ENCODE measurements at places on chromosomes 7 and 10.
A peak's percentile ranks its signal among the peaks of the same experiment; 100 is the strongest.

- no peak for DNase-seq
Observed at GRCh38 chr10:92849234-92849525, 860 bp downstream of the EXOC6 start.

- DNase-seq = peak; percentile 6
Observed at GRCh38 chr10:89563861-89564478, 28.6 kb upstream of the SLC16A12 start.

DNA sequence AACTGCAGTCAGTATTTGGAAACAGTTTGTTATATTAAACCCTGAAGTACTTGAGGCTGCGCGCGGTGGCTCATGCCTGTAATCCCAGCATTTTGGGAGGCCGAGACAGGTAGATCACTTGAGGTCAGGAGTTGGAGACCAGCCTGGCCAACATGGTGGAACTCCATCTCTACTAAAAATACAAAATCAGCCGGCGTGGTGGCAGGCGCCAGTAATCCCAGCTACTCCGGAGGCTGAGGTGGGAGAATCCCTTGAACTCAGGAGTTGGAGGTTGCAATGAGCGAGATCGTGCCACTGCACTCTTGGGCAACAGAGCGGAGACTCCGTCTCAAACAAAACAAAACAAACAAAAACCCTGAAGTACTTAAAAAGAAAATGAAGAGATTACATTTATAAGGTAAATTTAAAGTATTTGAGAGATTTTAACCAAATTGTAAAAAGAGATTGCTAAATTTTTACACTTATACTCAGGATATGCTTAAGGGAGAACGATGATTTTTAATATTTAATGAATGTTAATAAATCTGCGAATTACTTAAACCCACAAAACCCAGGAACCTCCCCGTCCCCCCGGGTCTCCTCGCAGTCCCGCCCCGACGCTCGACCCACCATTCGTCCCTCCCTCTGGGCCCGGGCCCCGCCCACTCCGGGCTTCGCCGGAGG lies 425 bp upstream of the MTG1 start:
- DNase-seq = no peak

GRCh38 chr10:122236690-122237306 lies 34.3 kb upstream of the BTBD16 start:
- no peak for DNase-seq

DNA sequence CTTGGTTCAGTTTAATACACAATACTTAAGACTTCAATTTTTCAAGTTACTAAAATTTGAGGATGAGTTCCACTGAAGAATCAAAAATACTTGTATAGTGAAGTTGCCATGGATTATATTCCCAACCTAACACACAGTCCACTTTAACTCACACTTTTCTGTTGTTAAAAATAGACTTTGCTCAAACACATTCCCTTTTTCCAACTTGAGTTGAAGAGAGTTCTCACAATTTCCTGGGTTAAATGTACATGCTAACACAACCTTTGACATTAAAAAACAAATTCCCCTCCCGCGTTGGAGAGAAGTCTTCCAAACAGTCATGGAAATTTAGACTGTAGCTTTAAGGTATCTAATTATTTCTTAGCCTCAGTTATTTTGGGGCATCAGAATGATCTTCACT lies 27.1 kb downstream of the SKIDA1 start:
- DNase-seq = no peak

GRCh38 chr7:106347229-106347833 lies 62.5 kb upstream of the NAMPT start:
- no peak for DNase-seq

DNA sequence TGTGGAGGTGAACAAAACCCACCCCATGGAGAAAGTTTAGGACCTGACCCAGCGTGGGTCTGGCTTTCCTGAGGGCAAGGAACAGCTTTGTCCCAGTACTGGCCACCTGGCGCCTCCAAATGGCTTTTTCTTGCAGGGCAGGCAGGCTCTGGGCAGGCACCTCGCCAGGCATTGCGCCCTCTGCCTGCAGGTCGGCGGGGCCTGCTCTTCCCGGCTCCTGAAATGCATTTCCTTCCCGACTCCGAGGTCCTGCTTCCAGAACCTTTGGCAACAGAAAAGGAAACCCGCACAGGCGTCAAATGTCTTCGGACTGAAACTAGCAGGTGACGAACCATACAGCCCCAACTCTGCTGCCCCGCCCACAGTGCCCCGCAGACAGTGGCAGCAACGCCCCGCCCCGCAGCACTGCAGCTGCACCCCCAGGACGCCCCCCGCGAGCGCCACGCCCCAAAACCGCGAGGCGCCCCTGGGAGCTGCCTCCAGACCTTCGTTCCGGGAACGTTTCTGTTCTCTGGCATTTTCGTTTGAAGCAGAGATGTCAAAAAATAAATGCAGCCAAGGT lies 65.5 kb downstream of the C10orf143 start:
- DNase-seq = no peak

DNA sequence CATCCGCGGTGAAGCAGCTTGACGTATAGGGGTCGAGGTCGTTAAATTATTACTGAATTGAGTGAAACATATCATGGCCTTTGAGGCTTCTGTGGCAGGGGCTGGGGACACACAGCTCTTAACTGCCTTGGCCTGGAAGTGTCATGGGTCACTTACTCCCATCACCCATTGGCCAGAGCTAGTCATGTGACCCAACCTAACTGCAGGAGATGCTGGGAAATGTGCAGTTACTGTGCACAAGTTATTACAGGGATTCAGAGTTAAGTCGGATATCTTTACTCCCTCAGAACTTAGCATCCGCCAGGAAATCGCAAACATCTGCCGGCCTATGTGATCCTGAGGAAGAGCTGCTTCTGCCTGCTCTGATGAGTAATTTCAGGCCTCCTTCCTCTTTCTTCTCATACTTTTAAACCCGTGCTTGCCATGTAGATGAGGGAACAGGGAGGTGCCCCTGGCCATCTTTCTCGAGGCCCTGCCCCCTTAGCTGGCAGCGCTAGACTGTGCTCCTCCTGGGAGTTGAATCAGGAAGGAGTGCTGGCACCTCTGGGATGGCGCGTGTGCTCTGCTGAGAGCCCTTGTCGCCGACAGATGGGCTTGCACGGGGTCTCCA lies 203.6 kb downstream of the TCF7L2 start:
- DNase-seq = no peak

DNA sequence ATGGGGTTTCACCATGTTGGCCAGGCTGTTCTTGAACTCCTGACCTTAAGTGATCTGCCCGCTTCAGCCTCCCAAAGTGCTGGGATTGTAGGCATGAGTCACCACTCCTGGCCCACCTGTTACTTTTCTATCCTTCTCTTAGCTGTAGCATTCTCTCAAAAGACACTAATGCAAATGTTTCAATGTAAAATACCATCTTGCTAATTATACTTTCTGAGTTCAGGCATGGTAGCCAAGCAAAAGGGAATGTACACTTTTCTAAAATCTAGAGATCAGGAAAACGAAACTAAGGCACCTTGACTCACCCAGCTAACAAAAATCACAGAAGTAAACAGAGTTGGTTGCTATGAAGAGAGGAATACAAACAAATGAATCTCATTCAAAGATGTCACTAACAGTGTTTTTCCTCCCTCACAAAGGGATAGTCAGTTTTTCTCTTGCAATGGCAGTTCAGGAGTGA lies 401.0 kb upstream of the NRP1 start:
- no peak for DNase-seq

- DNase-seq = no peak
Observed at GRCh38 chr10:45155784-45156183, 155.1 kb downstream of the ZNF22 start.

GRCh38 chr10:110817614-110818013 lies 54.1 kb upstream of the PDCD4 start:
- DNase-seq = no peak

Data from stimulated activated CD4-positive, alpha-beta T cell treated with anti-CD3 and anti-CD28 coated beads, Interleukin-1b, Interleukin-23, amount 100 ng/mL, for 4 hours (primary cell).